ENCODE measurements at places on chromosomes 7 and 10. TPM values are rescaled to one million over a fixed set of nuclear protein-coding genes. Genes with fewer than 3 reads are reported as not detected.

- peak overlapping the region; percentile 62 for H3K4me3 ChIP-seq
- H3K36me3 ChIP-seq, result no peaks in the 10 kb centered on the region
- no peak overlapping the region for H3K27ac ChIP-seq
- H3K27me3 ChIP-seq, result peaks cover 65% of the 10 kb centered on the region
Observed at GRCh38 chr10:68560943-68561864, 1.1 kb downstream of the TET1 start.

GRCh38 chr7:80206763-80207162 lies 72.1 kb downstream of the GNAI1 start:
- no peaks in the 10 kb centered on the region for H3K27me3 ChIP-seq
- no peak for DNase-seq
- H3K36me3 ChIP-seq, result no peaks in the 10 kb centered on the region
- H3K4me1 ChIP-seq, result no peaks in the 10 kb centered on the region
- H3K27ac ChIP-seq, result no peak overlapping the region

DNA sequence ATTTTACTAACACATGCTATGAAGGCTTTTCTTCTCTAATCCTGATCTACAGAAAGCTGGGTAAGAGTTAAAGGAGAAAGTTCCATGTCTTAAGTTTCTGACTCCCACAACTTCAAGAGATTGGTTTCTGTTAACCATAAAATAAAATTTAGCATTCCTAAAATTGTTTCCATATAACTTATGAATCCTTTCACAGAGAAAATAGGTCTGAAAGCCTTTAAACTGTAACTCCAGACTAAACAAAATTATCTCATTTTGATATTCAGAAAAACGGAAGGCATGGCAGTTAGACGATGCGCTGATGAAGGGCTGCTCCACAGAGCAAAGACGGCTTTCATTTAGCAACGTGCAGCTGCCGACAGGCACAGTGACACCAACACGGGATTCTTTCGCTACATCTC lies 133.3 kb downstream of the SLC25A13 start:
- H3K4me1 ChIP-seq, result no peaks in the 10 kb centered on the region
- DNase-seq, result no peak
- H3K4me3 ChIP-seq, result no peak overlapping the region
- peaks cover 4% of the 10 kb centered on the region for H3K36me3 ChIP-seq

DNA sequence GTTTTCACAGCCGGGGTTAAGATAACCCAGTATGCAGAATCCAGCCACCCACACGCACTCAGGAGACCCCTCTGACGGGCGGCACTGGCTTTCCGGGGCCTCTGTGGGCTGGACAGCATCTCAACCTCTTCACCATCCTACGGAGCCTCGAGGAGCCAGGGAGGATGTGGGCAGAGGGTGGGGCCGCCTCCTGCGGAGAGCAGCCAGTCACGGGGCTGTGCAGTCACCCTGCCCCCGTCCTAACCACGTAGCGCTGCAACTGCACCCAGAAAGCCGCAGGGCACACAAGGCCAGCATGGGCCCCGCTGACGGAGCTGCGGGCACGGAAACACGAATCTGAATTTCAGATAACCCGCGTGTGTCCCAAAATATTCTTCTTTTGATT lies 270.3 kb downstream of the ELFN1 start:
- H3K4me3 ChIP-seq, result peak overlapping the region; percentile 94
- H3K4me1 ChIP-seq, result peaks cover 63% of the 10 kb centered on the region
- peak overlapping the region; percentile 100 for H3K27ac ChIP-seq
- peak; percentile 96 for DNase-seq
- no peaks in the 10 kb centered on the region for H3K27me3 ChIP-seq

- no peak overlapping the region for H3K4me3 ChIP-seq
- no peak for DNase-seq
- H3K27ac ChIP-seq, result no peak overlapping the region
- no peaks in the 10 kb centered on the region for H3K27me3 ChIP-seq
Observed at GRCh38 chr10:74651565-74651964, 174.8 kb upstream of the KAT6B start.

The DNAJC30 gene
- total RNA-seq, result 6.4 TPM

GRCh38 chr10:102230264-102230860 lies 4.3 kb downstream of the ELOVL3 start:
- H3K27ac ChIP-seq, result no peak overlapping the region
- peak; percentile 28 for DNase-seq
- no peaks in the 10 kb centered on the region for H3K36me3 ChIP-seq
- peaks cover 29% of the 10 kb centered on the region for H3K4me1 ChIP-seq
- peaks cover 60% of the 10 kb centered on the region for H3K27me3 ChIP-seq
- peak overlapping the region; percentile 73 for H3K4me3 ChIP-seq

DNA sequence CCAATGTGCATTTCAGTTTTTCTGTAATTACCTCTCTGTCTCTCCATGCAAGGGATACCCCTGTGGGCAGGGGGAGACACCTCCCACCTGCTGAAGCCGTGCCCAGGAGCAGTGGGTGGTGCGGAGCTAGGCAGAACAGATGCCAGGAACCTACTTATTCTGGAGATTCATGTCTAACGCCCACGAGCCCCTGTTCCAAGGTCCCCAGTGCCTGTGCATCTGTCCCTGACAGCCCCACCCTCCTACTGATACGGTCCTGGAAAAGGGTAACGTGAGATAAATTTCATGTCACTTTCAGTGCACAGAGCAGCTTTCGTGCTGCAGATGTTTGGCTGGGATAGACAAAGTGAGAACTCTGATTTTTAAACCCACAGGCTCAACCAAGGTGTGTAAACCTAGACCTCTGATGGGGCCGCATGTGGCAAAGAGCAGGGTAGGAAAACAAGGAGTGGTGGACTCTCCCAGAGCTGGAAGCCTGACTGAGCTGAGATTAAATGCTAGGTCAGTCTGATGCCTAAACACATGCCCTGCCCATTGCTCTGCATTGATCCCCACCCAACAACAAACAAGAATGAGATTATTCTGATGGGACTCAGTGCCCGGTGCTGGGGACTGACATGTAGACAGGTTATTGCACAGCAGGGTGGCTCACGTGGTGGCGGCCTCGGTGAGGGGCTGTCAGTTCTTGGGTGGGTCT lies 123.6 kb upstream of the GDF10 start:
- peaks cover 3% of the 10 kb centered on the region for H3K27me3 ChIP-seq
- H3K27ac ChIP-seq, result no peak overlapping the region
- H3K36me3 ChIP-seq, result no peaks in the 10 kb centered on the region
- no peak for DNase-seq
- no peaks in the 10 kb centered on the region for H3K4me1 ChIP-seq

GRCh38 chr10:66678521-66678920 lies 247.3 kb upstream of the LRRTM3 start:
- H3K27me3 ChIP-seq, result no peaks in the 10 kb centered on the region
- H3K27ac ChIP-seq, result no peak overlapping the region
- H3K4me1 ChIP-seq, result no peaks in the 10 kb centered on the region

The NKX1-2 gene
- not detected for total RNA-seq
